ENCODE measurements at places on chromosomes 1 and 21.

- DNase-seq: no peak
Observed at GRCh38 chr1:173266841-173267240, 59.7 kb upstream of the TNFSF4 start.

GRCh38 chr1:230851291-230851691, 17.0 kb downstream of the C1orf198 start:
- no peak for DNase-seq

- no peak for DNase-seq
Observed at GRCh38 chr1:50271337-50271736, 151.9 kb downstream of the DMRTA2 start.

DNA sequence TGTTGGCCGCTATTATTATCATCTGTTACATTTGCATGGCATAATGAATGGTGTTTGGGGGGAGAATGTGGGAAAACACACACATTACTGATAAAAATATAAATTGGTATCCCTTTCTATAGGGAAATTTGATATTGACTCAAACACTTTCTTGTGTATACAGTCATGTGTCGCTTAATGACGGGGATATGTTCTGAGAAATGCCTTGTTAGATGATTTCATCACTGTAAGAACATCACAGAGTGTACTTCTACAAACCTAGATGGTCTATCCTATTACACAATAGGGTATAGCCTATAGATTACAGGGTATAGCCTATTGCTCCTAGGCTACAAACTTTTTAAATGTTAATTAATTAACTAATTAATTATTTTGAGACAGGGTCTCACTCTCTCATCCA, 67.2 kb upstream of the B3GALNT2 start:
- DNase-seq: no peak

DNA sequence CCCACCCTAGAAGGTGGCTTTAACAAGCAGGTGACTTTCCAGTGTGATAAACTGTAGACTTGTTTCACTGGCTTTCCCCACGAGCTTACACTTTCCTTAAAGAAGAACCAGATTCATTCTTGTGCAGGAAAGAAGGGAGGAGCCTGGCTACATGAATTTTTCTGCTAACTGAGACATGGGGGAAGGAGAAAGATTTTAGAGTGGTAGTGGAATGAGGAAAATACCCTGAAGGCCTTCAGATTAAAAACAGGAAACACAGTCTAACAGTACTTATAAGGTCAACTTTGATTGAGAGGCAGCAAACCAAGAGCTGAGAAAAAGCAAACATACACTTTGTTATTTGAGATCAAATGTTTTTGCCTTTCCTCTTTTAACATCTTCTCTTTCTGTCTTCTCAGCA, 640.9 kb upstream of the PLXNA2 start:
- DNase-seq: no peak
